Fibroblast of mammary gland (primary cell): ENCODE measurements at places on chromosomes 7 and 10.

- DNase-seq = no peak
These were observed 28.9 kb upstream of the SFMBT2 start for GRCh38 chr10:7439696-7440095.

DNA sequence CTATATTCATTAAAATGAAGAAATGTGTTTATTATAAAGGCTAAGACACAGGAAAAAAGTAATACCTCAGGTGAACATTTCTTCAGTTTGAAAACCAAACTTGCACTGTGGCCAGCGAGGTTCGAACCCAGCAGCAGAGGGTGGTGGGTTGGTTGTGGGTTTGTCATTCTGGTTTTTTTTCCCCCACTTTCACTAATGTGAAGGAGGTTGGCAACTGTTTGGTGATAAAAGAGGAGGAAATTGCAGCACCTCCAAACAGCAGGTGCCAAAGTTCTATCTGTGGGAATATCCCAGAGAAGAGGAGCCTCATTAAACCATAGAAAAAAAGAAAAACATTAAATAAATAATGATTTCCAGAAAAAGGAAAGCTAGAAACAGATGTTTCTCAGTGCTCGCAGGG lies 36.6 kb upstream of the YAE1 start:
- no peak for DNase-seq

DNA sequence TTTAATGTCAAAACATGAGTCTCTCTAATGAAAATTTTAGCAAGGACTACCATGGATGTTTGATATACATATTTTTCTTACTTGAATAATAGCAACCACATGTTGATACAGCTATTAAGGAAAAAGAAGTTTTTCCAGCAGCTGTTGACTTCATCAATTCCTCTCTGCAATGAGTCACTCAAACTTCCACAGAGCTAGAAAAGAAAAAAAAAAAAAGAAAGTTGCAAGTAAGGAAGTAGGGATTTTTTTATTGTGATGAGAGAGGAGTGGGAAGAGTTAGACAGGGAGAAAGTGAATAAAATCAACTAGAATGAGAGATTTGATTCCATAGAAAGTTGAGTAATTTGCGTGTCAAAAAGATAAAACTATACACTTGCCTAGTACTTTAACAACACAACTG lies 46.2 kb downstream of the CAV1 start:
- DNase-seq = peak; percentile 93

GRCh38 chr7:92244808-92245486 lies 767 bp downstream of the KRIT1 start:
- peak; percentile 27 for DNase-seq

- DNase-seq = no peak
These were observed 43.2 kb downstream of the PNLIPRP3 start for GRCh38 chr10:116470768-116471415.

- no peak for DNase-seq
These were observed 58.4 kb upstream of the SPOCK2 start for GRCh38 chr10:72146559-72147323.

GRCh38 chr10:10589540-10590303 lies 427.9 kb upstream of the CELF2 start:
- peak; percentile 99 for DNase-seq

DNA sequence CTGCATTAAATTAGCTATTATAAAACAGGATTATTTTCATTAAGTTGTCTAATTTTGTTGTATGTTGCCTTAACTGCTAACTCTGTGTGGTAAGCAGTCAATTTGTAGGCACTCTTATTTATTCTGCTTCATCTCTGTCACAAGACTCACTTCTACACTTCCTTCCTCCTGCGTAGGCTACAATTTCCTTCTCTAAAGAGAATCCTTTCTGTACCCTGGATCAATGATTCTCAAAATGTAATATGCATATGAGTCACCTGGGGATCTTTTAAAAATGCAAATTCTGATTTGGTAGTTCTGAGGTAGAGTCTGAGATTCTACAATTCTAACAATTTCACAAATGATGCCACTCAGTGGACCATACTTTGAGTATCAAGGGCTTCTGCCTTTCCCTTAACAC lies 4.4 kb upstream of the UBE2D1 start:
- no peak for DNase-seq

GRCh38 chr10:117757086-117757720 lies 214.7 kb downstream of the EMX2 start:
- no peak for DNase-seq

DNA sequence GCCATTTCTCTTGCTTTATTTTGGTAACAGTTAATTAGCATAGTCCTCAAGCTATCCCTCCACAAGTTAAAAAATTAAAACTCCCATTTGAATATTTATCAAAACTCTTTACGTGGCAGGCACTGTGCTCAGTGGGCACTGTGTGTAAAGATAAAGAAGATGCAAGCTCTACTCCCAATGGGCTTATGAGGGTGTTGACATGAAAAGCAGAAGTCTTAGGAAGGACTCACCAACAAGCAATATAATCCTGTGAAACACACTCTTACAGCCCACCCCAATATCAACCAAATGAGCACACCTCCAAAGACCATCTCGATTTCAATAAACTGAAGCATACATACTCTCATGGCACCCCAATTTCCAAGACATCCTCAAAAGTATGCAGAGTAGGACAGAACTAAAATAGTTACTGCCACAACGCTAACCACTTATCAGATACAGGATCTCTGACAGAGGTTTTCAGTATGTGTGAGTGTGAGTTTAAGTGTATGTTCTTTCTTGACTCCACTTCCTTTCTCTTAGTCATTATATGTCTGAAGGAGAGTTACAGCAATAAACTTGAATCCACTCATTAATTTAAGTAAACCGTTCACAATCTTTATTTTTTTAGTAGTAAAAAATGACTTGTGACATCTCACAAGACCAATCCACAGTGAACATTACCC lies 120.0 kb downstream of the PDE1C start:
- no peak for DNase-seq

DNA sequence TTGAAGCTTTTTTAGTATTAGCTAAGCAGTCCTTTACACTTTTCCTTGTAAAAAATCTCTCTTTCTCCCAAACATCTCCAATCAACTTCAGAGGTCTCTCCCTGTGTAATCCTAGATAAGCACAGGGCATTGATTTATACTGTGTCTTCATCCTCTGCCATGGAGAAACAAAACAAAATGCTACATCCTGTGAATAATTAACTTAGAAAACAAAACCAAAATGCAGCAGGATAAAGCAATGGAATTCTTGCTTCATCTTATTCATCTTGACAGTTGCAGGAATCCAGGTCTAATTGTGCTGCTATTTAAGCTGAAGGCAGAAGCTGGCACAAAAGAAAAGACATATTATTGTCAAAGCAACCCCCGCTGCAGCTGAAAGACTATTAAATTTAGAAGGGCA lies 641.5 kb upstream of the SORCS1 start:
- no peak for DNase-seq

- DNase-seq = no peak
These were observed 391.4 kb upstream of the ETV1 start for GRCh38 chr7:14380881-14381280.

GRCh38 chr10:113073549-113074189 lies 123.6 kb downstream of the TCF7L2 start:
- peak; percentile 97 for DNase-seq

DNA sequence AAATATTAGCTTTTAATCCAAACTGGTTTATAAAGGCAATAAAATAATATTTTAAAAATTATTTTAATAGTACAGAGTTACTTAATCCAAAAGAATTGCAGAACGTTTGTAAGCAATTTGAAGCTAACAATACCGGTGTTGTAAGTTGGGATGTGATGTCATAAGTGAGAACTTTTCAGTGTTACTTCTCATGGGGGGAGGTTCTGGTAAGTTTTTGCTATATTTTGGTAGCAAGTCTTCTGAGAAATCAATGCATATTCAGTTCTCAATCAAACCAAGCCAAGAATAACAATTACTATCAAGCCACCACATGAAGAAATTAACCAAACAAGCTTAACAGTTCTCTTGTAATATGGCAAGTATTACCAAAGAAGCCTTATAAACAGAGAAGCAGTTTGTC lies 147.1 kb upstream of the ASAH2 start:
- peak; percentile 84 for DNase-seq

DNA sequence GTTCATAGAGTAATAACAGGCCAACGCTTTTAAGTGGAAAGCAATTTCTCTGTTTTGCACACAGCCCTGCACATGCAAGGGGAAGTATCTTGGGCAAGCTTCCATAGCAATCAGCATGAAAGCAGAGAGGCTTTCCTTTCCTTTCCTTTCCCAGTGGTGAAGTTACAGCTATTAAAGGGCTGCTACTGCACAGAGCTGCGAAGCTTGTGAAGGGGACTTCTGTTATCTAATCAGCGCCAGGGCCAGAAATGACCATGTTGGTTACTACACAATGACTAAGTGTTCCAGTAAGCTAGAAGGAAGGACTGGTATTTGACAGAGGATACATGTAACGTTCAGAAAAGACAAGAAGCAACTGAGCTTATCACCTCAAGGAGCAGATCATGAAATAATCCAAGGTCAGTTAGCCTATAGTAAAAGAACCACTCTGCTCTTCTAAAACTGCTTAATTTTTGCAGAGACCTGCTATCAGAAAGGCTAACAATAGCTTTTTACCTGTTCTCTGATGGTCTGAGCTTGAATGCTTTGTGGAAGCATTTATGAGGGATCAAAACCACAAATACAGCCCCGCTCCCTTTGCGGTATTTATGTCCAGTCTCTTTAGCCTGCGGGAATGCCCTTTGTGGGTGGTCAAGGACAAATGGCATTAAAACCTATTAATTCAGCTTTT lies 45.9 kb downstream of the SGMS1 start:
- peak; percentile 38 for DNase-seq

- DNase-seq = peak; percentile 26
These were observed at the start of gene BMPER for GRCh38 chr7:33905389-33906032. Gene BMPER (plus strand): TSS chr7:33905539. CDS start chr7:33905614, 75 bp downstream.

- DNase-seq = no peak
These were observed 76.6 kb downstream of the DGKB start for GRCh38 chr7:14825912-14826311.

DNA sequence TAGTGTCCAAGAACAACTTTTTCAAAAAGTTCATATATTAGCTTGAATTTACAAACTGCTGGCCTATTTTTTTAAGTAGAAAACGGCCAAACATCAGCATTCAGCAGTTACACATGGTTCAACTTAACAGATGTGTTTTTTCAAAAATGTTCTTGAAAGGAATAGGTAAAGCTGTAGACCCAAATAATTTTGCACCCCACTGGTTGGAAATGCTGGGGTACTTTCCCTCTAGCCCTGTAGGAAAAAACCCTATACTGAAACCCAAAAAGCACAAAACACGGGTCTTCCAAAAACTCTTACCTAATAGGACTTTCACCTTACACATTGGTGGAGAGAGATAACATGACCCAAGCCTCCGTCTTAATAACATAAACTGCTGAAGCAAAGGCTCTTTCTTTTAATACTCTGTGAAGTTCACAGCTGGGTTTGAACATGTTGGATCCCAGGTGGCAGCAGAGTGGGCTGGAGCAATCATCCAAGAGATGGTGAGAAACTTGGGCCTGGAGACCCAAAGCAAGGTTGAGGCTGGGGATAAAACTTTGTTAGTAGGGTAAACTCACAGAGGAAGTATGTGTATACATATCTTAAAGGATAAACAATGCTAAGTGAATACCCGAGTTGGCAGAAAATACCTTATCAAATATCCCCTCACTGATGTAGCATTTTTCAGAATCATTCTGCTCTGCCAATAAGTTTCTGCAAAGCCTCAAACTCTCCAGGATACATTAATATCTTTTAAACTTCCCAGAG lies 629 bp upstream of the DNAJC9 start:
- DNase-seq = peak; percentile 8

DNA sequence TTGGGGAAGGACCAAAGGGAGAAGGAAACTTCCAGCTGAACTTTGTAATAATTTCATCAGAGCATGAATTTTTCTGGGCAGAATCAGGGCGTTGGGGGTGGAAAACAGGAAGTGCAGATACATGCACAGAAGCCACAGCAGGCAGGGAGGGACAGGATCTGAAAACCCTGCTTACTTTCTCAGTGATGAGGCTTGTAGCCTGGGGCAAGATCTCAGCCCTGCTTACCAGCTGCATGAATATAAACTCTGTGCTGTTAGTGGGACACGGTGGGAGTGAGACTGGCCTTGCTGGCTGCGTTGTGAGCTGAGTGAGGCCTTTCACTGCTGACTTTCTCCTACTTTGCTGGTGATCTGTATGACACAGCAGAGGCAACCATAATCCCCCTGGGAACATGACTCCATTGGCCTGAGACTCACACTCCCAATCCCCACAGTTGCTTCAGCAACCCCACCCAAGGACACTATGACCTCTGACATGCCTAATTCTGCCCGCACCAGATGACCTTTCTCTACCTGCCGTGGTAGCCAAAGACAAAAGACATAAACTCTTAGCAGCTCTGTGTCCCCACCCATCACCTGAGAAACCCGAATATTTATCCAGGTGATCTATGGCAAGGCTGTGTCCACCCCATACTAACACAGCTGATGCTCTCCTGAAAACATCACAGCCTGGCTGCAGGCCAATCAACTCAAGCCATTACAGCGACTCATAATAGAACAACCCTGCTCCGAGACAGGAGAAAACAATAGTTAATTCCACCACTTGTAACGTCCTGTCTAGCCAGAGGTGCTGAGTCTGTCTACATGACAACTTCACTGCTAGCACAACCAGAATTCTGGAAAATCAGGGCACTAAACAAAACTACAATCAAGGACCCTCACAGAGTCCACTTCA lies 190.7 kb upstream of the CHRM2 start:
- peak; percentile 30 for DNase-seq

GRCh38 chr10:67603086-67603485 lies 92.9 kb downstream of the CTNNA3 start:
- DNase-seq = peak; percentile 1

DNA sequence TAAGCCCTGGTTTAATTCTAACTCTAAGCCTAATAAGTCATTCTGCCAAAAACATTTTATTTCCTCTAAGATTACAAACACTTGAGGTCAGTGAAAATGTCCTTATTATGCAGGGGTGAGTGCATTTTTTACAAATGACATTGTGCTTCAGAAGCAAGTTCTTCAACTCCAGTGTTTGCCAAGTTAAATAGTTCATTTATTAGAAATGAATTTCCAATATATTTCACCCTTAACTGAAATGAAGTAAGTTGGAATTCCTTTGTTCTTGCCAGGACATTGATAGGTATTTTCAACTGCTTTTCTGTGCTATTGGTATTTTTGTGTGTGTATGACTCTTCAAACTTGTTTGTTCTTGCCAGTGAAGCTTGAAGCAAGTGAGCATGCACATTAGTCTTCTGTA lies 89.5 kb upstream of the CCDC6 start:
- DNase-seq = peak; percentile 30

- no peak for DNase-seq
These were observed 121.0 kb downstream of the KCNMA1 start for GRCh38 chr10:77516575-77516974.

DNA sequence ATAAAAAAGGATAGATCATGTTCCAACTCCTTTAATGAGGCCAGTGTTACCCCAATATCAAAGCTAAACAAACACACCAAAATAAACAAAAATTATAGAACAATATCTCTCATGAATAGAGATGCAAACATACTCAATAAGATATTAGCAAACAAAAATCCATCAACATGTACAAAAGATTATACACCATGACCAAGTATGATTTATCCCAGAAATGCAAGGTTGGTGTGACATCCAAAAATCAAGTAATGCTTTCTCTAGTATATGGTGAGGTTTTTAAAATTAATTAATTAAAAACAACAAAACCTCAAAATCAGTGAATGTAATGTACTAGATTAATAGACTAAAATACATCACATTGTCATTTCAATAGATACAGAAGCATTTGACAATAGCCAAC lies 11.0 kb upstream of the MSMB start:
- no peak for DNase-seq
